T-helper 2 cell treated with Interferon-gamma antibody and Interleukin-4, amounts not matched to agents 5 μg/mL and 100 μg/mL, for 36 hours (primary cell): ENCODE measurements at places on chromosomes 13 and 19.

DNA sequence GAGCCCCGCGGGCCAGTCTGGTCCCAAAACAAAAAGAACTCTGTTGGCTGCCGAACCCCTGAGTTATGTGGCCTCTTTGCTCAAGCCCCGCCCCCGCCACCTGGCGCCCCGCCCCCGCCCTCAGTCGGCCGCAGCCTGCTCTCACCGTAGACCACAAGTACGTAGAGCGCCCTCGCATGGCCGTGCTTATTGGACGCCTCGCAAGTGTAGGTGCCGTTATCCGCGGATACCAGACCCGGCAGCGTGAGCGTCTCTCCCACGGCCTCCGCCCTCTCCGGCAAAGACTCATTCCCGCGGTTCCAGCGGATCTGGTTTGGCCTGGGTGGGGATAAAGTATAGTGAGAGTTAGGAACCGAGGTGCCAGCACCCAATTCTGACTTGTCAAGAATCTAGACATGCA lies 5.5 kb upstream of the ZNF428 start:
- peaks cover 20% of the 10 kb centered on the region for H3K4me1 ChIP-seq
- peaks cover 11% of the 10 kb centered on the region for H3K27me3 ChIP-seq
- H3K27ac ChIP-seq = no peak overlapping the region
- no peaks in the 10 kb centered on the region for H3K36me3 ChIP-seq
- peak; percentile 79 for DNase-seq

DNA sequence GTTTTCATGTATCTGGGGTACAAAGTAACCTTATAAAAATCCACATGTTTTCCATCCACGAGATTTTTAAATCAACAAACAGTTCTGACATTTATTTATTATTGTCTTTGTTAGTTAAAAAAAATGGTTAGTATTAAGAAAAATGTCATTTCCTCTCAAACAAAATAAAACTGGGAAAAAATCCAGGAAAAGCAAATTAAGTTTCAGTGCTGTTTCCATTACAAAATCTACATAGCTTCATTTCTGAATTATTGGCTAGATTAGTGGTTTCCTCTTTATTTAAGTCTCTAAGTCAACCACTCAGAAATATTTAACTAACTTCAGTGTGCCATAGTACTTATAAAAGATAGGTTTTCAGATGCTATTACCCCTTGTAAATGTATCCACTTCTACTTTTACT lies 49.1 kb downstream of the MZT1 start:
- no peak overlapping the region for H3K4me3 ChIP-seq
- no peak overlapping the region for H3K27ac ChIP-seq
- DNase-seq = no peak
- no peaks in the 10 kb centered on the region for H3K27me3 ChIP-seq
- no peaks in the 10 kb centered on the region for H3K36me3 ChIP-seq
- H3K4me1 ChIP-seq = no peaks in the 10 kb centered on the region

DNA sequence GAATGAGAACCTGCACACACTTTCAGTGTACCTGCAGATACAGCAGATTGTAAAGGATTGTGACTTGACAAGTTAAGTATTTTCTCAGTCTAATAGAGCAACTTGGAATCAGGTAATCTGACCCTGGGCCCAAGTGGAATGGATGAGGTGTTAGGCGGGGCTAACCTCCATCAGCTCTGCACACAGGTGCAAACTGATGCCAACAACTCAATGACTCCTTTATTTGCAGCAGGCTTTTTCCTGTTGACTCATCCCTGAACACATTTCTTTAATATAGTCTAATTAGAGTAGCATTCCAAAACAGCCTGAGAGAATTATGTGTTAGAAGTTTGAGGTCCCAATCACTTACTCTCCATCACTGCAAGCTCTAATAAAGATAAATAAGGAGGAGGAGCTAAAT lies 48.8 kb downstream of the TPT1 start:
- DNase-seq = no peak
- H3K4me3 ChIP-seq = no peak overlapping the region
- no peaks in the 10 kb centered on the region for H3K27me3 ChIP-seq
- H3K27ac ChIP-seq = no peak overlapping the region
- peaks cover 4% of the 10 kb centered on the region for H3K36me3 ChIP-seq
- peaks cover 9% of the 10 kb centered on the region for H3K4me1 ChIP-seq

GRCh38 chr13:37953696-37954095 lies 84.1 kb upstream of the TRPC4 start:
- H3K27me3 ChIP-seq = no peaks in the 10 kb centered on the region
- no peak for DNase-seq
- H3K27ac ChIP-seq = no peak overlapping the region
- no peaks in the 10 kb centered on the region for H3K4me1 ChIP-seq
- no peaks in the 10 kb centered on the region for H3K36me3 ChIP-seq
- no peak overlapping the region for H3K4me3 ChIP-seq

GRCh38 chr13:97324115-97324514 lies 102.0 kb downstream of the MBNL2 start:
- no peak for DNase-seq
- peaks cover 2% of the 10 kb centered on the region for H3K4me1 ChIP-seq
- H3K36me3 ChIP-seq = no peaks in the 10 kb centered on the region
- H3K27me3 ChIP-seq = no peaks in the 10 kb centered on the region

DNA sequence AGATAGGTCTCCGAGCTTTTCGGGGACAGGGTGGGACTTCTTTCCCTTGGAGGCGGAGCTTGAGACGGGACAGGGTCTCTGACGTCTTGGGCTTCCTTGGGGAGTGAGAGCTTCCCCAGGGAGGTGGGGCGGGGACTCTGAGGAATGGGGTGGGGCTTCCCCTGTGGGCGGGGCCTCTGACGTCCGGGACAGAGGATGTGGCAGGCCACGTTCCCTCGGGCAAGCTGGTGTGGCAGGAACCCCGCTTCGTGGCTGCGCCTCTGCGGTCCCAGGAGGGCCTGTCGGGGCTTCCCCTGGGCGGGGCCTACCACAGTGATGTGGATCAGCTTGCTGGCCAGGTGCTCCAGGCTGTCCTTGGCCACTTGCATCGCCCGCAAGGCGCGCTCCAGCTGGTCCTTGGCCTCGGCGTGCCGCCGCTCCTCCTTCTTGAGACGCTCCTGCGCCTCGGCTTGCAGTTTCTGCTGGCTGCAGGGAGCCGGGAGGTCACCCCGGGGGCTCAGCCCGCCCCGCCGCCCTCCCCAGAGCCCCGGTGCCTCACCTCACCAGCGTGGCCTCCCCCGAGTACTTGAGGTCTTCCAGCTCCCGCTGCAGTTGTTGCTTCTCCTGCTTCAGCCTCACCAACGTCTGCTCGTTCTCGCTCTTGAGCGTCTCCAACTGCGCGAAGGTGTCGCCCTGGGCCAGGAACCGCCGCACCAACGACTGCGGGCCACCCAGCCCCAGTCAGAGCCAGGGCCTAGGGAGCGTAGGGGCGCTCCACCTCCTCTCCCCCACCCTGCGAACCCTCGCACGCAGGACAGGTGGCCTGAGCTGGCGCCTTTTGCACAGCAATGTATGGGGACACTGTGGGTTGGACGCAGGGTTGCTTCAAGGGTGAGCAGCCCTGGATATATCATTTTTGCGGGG lies 3.3 kb upstream of the RGL3 start:
- peaks cover 59% of the 10 kb centered on the region for H3K27me3 ChIP-seq
- peak overlapping the region; percentile 76 for H3K4me3 ChIP-seq
- DNase-seq = peak; percentile 74
- no peaks in the 10 kb centered on the region for H3K36me3 ChIP-seq
- H3K27ac ChIP-seq = no peak overlapping the region
- peaks cover 18% of the 10 kb centered on the region for H3K4me1 ChIP-seq

DNA sequence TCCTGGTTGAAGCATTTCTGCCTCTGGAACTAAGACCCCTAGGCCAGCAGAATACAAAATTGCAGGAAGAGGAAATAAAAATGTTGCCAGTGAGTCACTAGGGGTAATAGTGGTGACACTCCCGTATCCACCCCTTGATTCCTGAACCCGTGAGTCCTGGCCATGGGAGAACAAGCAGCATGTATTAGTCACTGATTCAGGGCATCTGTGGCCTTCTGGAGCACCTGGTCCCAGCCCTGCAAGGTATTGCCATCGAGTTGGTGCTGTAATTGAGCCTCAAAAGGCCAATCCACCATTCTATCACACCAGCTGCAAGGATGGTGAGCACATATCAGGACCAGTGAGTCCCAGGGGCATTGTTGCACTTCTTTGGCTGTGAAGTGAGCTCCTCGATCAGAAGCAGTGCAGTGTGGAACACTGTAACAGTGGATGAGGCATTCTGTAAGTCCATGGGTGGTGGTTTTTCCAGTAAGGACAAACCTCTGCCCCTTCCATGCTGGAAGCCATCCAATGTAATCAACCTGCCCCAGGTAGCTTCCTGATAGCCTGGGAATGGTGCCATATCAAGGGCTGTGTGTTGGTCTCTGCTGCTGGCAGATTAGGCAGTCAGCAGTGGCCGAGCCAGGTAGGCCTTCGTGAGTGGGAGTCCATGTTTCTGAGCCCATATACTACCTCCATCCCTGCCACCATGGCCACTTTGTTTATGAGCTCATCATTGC lies 39.6 kb downstream of the C1QTNF9 start:
- H3K27ac ChIP-seq = no peak overlapping the region
- no peaks in the 10 kb centered on the region for H3K4me1 ChIP-seq
- no peak for DNase-seq
- H3K36me3 ChIP-seq = no peaks in the 10 kb centered on the region
- no peak overlapping the region for H3K4me3 ChIP-seq
- peaks cover 13% of the 10 kb centered on the region for H3K27me3 ChIP-seq

GRCh38 chr13:110351636-110352420 lies 44.7 kb downstream of the COL4A2 start:
- H3K4me1 ChIP-seq = no peaks in the 10 kb centered on the region
- peaks cover 5% of the 10 kb centered on the region for H3K27me3 ChIP-seq
- no peaks in the 10 kb centered on the region for H3K36me3 ChIP-seq
- H3K27ac ChIP-seq = no peak overlapping the region
- no peak overlapping the region for H3K4me3 ChIP-seq

- H3K27ac ChIP-seq = no peak overlapping the region
- H3K4me1 ChIP-seq = no peaks in the 10 kb centered on the region
- no peaks in the 10 kb centered on the region for H3K36me3 ChIP-seq
- H3K27me3 ChIP-seq = peaks cover 6% of the 10 kb centered on the region
- no peak for DNase-seq
- H3K4me3 ChIP-seq = no peak overlapping the region
Observed at GRCh38 chr13:102904408-102904862, 58.6 kb downstream of the ERCC5 start.

DNA sequence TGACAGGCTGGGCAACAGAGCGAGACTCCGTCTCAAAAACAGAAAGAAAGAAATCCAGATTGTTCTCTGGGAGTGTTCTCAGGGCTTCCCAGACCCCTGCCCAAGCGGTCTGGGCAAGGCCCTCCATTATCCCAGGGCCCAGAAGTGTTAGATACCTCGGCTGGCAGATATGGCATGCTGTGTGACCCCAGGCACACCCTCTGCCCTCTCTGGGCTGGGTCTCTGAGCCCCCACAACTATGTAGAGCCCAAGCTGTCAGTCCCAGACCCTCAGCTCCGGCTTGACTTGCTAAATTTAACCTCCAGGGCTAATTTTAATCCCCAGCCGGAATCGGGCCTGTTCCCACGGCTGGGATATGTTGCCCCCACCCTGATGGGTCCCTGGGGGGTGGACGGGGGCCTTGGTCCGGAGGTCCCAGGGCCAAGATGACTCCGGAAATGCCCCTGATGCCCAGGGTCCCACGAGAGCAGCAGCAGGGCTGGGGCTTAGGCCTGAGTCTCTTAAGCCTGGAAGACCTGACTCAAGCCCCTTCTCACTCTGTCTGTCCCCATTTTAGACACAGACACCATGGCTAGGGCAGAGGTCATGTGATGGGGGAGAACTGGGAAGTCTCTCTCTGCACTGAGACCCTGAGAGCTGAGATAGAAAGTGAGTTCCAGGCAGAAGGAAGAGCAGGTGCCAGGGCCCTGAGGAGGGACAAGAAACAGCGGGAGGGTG lies 14.5 kb upstream of the TMEM161A start:
- no peaks in the 10 kb centered on the region for H3K4me1 ChIP-seq
- no peak for DNase-seq
- no peaks in the 10 kb centered on the region for H3K27me3 ChIP-seq
- H3K36me3 ChIP-seq = peaks cover 7% of the 10 kb centered on the region
- no peak overlapping the region for H3K4me3 ChIP-seq

- DNase-seq = no peak
- peaks cover 11% of the 10 kb centered on the region for H3K4me1 ChIP-seq
- no peaks in the 10 kb centered on the region for H3K27me3 ChIP-seq
- H3K36me3 ChIP-seq = peaks cover 15% of the 10 kb centered on the region
- no peak overlapping the region for H3K4me3 ChIP-seq
Observed at GRCh38 chr19:2905918-2906519, 5.3 kb downstream of the ZNF57 start.

DNA sequence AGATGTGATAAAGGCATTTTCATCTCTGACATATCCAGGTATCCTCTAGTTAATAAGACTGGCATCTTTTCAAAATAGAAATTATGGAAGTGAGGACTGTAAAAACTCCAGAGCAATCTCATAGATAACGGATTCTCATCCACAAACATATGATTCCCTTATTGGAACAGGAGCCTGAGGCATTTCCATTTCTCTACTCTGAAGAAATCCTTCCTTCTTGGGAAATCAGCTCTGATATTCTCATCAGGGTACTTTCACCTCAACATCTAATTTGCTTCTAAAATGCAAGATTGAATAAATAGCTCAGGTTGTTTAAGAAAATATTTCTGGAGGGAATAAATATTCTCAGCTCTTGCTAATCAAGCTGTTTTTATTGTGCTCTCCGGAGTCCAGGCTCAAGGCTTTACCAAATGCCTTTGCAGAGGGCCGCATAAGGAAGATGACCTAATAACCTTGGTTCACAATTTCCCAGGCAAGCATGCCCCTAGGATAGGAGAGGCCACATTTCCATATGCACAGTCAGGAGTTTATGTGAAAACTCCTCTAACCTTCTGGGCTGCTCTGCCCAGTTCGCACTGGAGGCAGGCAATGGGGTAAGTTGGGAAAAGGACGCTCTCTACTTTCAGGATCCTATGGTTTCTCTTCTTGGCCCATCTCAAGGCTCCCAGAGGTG lies 44.0 kb upstream of the RFC3 start:
- no peak overlapping the region for H3K4me3 ChIP-seq
- no peaks in the 10 kb centered on the region for H3K36me3 ChIP-seq
- H3K27me3 ChIP-seq = peaks cover 7% of the 10 kb centered on the region
- no peaks in the 10 kb centered on the region for H3K4me1 ChIP-seq

- H3K4me1 ChIP-seq = peaks cover 18% of the 10 kb centered on the region
- H3K27ac ChIP-seq = no peak overlapping the region
- H3K27me3 ChIP-seq = peaks cover 56% of the 10 kb centered on the region
- H3K36me3 ChIP-seq = peaks cover 7% of the 10 kb centered on the region
- H3K4me3 ChIP-seq = peak overlapping the region; percentile 32
Observed at GRCh38 chr19:48392860-48393558, 459 bp upstream of the GRIN2D start.

DNA sequence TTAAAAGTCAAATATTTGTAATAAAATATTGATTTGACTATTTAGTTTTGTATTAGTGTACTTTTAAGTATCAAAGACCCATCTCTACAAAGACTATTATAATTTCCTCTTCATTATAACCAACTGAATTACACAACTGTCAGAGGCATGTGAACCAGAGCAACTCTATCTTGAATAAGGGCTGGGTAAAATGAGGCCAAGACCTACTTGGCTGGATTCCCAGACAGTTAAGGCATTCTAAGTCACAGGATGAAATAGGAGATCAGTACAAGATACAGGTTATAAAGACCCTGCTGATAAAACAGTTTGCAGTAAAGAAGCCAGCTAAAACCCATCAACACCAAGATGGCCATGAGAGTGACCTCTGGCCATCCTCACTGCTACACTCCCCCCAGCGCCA lies 36.2 kb upstream of the ATP12A start:
- H3K4me1 ChIP-seq = no peaks in the 10 kb centered on the region
- H3K27ac ChIP-seq = no peak overlapping the region
